Stomach (tissue), 19 donors: ENCODE measurements at places on chromosomes 16 and 17.

- DNase-seq: no peak
These were observed 27.0 kb downstream of the CCR7 start for GRCh38 chr17:40538019-40538935.

GRCh38 chr16:87119168-87119567, 198.0 kb downstream of the C16orf95 start:
- DNase-seq: no peak

DNA sequence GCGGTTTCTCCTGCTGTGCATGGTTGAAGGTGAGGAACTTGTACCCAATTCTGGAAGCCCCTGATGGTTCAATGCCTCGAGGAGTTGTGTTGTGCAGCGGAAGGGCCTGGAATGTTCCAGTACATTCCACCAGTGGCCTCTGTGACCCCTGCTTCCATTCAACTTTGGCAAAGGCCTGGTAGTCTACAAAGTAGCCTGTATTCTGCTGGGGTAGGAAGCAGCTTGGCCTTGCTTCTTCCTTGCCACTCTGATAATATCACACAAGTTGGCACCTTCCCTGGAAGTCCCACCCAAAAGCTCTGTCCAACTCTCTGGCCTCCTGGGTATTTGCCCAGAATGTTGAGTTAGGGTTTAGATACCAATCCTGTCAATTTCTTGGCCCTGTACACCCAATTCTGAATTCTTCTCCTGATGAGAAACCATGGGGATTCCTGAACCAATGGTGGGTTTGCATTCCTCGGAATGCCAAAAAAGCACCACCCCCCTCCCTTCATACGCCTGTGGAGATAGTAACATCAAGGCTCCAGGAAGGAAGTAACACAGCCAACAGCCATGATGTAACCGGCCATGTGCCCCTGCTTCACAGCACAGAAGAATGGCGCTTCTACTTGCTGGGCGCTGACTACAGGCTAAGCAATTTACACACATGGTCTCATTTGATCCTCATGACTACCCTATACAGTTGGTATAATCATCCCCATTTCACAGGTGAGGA, 11.8 kb upstream of the FAM117A start:
- DNase-seq: peak; percentile 23

DNA sequence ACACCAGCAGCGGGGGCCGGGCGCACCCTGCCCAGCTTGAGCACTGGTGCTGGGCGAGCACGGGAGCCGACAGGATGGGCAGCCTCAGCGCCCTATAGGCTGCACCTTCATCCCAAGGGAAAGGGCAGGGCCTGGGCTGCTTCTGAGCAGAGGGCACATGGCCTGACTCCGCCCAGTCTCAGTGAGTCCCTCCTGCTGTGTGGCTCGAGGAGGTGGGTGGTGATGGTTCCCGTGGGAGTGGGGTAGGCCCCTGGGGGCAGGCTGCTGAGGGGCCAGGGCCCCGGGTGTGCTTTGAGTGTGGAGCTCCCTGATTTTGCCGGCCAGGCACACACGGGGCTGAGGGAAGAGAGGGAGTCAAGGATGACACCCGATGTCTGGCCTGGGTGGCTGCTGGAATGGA, 37.9 kb downstream of the TSC2 start:
- no peak for DNase-seq

DNA sequence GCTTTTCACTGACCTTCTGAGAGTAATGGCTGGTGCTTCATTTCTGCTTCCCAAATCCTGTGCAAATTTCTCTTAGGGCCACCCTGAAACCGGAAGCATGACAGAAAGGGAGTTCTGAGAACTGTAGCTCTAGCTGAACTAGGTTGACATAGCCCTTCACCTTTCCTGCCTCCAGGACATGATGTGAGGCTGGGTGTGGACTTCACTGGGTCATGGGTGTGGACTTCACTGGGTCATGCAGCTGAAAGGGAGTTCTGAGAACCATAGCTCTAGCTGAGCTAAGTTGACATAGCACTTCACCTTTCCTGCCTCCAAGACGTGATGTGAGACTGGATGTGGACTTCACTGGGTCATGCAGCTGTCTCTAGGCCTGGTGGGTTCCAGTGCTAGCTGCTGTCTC, 54.3 kb upstream of the NLRP1 start:
- peak; percentile 4 for DNase-seq

- DNase-seq: no peak
These were observed 545.7 kb downstream of the NPIPA7 start for GRCh38 chr16:16924613-16925012.

GRCh38 chr16:15749371-15749770, 99.3 kb downstream of the NDE1 start:
- DNase-seq: no peak

- peak; percentile 29 for DNase-seq
These were observed 257.3 kb upstream of the SALL1 start for GRCh38 chr16:51408357-51408756.

- DNase-seq: no peak
These were observed 236.6 kb upstream of the NLRP1 start for GRCh38 chr17:5820721-5821456.

GRCh38 chr17:29933379-29933778, 3.4 kb upstream of the SSH2 start:
- peak; percentile 38 for DNase-seq

GRCh38 chr17:17408236-17408794, 68.5 kb upstream of the MED9 start:
- no peak for DNase-seq

GRCh38 chr17:6110592-6110991, 40.4 kb downstream of the WSCD1 start:
- no peak for DNase-seq
